ENCODE measurements at places on chromosomes 4 and X. TPM values are rescaled to one million over a fixed set of nuclear protein-coding genes. Genes with fewer than 3 reads are reported as not detected.

DNA sequence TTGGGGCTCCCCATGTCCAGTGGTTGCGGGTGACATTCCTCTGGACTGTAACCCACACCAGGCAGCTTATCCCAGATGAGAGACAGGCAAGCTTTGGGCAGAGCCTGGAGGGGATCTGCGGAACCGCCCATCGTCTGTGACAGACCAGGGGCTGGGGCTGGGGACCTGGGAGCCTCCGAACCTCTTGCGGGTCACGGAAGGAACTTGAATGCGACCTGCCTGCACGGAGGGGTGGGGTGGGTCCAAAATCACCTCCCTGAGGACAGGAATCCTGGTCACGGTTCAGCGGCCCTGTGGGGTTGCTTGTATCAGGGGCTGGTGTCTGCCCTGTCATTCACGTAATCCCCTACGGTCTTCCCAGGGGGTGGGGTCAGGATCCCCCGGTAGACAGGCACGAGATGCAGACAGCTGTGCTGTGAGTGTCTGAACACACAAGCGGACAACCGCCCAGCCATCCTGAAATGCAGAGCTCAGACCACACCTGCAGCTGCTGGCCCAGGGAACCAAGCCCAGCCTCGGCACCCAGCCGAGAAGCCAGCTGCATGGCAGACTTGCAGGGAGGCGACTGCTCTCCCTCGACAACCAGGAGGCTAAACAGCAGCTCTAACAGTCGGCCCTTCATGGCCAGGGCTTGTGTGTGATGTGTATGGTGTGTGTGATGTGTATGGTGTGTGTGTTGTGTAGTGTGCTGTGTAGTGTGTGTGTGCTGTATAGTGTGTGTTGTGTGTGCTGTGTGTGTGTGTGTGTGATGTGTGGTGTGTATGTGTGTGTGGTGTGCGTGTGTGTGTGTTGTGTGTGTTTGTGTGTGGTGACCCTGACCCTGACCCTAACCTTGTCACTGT, 105.9 kb upstream of the ADRA2C start:
- no peak for DNase-seq

- DNase-seq = no peak
Observed at GRCh38 chrX:113954297-113954696, 629.6 kb upstream of the HTR2C start.

- DNase-seq = no peak
Observed at GRCh38 chrX:44675362-44676024, 132.8 kb upstream of the FUNDC1 start.

DNA sequence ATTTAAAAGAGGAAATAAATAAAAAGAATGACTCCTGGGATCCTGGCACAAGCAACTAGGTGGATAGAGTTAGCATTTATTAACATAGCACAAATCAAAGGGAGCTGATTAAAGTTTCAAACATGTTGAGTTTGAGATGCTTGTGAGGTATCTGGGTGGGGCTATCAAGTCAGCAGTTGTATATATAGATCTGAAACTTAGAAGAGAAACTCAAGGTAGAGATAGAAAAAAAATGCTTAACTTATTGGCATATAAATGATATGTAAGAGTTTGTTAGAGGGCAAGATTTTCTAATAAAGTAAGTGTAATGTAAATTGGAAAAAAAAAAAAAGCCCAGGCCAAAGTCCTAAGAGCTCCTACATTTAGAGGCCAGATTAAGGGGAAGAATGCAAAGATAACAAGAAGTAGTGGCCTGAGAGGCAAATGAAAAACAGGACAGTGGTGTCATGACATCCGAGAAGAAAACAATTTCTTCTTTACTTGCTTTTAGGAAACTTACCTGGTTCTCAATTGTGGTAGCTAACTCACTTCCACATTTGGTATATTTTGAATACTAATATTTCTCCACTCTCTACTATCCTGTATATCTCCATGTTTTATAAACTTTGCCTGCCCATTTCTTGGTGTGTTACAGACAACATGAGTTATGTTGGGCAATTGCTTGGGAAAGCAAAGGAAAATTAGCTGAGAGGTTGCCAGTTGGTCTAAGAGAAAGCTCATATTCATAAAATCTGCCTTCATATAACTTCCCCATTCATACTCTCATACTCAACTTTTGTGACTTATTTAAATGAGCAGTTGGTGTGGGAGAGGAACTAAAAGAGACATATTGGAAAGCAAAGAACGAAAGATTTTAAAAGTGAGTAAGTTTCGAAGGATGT, 169.2 kb downstream of the PARM1 start:
- no peak for DNase-seq

DNA sequence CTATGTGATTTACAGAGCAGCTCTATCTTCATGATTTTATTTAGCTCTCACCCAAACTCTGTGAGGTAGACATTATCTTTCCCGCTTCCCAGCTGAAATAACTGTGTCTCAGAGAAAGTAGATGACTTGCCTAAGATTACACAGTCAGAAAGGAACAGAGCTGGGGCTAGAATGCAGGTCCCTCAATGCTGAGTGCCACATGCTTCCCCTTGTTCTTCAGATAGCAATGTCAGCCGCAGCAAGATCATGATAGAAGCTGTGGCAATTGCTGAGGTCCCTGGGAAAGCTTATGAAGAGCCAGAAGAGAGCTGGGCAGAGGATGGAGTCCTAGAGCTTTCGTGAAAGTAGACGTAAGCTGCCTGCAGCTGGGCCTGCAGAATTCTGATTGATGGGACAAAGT, 11.1 kb upstream of the GABRE start:
- no peak for DNase-seq

DNA sequence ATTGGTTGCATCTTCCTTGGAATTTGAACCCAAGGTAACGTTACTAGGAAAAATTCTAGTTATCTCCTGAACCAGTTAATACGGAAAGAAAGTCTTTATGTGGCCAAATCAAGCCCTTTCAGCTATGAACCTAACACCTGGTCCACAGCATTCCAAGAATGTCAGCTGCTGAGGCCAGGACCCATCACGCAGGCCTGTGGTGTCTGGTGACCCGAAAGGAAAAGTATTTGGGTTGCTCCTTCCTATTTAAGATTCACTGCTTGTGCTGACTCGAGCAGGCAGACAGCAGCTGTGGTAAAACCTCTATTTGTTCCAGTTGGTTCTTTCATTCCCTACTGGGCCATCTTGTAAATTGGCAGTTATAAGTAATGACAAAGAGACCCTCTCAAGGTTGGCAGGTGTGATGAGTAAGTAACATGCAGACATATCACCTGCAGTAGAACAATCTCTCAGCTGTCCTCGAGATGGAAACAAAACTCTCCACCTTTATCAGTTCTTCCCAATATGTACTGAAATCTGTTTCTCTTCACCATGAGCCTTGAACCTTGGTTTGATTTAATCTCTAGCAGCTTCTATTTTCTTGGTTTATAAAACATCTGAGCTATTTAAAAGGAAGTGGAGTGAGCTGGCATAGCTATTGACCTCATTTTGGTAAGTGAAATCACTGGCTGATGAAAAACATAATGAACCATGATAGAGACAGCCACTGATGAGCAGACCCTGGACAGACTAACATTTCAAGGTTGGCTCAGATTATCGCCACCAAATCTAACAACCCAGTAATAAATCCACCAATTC, 182.1 kb upstream of the SMIM31 start:
- DNase-seq = no peak

- no peak for DNase-seq
Observed at GRCh38 chrX:47060708-47061107, 17.5 kb upstream of the RGN start.

- no peak for DNase-seq
Observed at GRCh38 chr4:153725136-153725830, 34.5 kb downstream of the RNF175 start.

GRCh38 chrX:154596290-154596929, 11.5 kb downstream of the CTAG1A start:
- no peak for DNase-seq

DNA sequence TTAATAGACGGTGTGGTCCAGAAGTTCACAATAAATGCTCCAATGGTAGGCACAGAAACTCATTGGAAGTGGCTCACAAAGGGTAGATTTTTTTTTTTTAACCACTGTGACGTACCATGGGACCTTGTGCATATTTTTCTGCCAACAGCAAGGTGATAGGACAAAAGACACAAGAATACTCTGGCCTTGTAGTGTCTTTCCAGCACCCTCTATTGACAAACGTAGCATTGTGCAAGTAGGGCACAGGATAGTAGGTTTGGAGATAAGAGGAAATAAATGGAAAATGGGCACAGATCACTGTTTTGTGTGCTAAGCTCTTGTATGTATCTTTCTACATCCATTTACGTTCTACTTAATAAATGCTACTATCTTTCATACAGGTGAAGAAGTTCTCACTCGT, 2054.9 kb downstream of the PCDH7 start:
- DNase-seq = no peak

GRCh38 chr4:11719879-11720278, 291.2 kb upstream of the HS3ST1 start:
- no peak for DNase-seq

GRCh38 chrX:145532176-145532780, 285.0 kb downstream of the SPANXN1 start:
- DNase-seq = no peak

GRCh38 chrX:74578137-74578536, 36.3 kb downstream of the RLIM start:
- no peak for DNase-seq

DNA sequence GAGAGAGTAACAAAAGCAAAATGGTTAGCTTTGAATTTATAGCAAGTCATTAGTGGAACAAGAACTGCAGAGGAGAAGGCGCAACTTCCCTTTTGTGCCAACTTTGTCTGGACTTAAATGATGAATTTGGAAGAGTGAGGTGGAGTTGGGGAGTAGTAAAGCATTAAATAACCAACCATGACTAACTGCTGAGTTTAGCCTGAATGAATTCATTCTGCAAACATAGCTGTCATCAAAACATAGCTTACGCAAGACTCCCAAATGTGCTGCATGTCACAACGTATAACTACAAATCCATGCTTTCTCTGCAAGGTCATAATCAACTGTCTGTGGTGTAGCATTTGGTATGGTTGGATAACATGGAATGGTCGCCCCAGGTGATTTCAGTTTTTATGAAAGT, 75.9 kb upstream of the RPL34 start:
- DNase-seq = no peak

- DNase-seq = no peak
Observed at GRCh38 chr4:4427886-4428285, 41.0 kb downstream of the NSG1 start.

DNA sequence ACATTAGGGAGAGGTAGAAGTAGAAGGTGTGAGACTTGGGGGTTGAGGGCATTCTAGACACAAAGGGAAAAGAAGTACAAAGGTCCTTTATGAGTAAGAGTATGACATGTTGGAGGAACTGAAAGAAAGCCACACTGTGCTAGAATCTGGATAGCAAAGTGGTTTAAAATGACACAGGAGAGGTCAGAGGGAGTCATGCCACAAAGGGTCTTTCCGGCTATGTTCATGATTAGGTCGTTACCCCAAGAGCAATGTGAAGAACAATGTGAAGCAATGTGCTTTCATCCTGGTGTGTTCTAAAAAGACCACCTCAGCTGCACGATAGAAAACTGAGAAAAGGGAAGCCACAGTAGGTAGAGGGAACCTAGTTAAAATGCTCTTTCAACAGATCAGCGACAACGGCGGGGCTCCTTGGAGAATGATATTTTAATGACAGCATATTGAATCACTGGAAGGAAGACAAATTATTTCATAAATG, 29.2 kb downstream of the SMIM14 start:
- no peak for DNase-seq

DNA sequence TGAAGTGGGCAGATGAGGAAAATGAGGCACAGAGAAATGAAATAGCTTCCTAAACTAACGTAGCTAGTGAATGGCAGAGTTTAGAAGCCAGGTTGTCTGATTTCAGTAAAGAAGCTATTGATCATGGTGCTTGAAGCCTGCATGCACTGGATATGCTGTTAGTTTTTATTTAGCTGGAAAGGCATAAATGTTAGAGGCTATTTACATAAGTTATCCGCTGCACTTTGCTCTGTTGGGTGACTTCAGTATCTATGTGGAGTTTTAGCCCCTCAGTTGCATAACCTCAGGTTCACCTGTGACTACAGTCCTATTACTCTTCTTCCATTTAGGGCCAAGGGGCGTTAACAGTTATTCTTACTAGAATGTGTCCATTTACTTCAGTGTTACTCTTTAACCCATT, 522.4 kb upstream of the RPS6KA3 start:
- DNase-seq = no peak

GRCh38 chr4:25238052-25238451, 4.2 kb downstream of the PI4K2B start:
- no peak for DNase-seq

DNA sequence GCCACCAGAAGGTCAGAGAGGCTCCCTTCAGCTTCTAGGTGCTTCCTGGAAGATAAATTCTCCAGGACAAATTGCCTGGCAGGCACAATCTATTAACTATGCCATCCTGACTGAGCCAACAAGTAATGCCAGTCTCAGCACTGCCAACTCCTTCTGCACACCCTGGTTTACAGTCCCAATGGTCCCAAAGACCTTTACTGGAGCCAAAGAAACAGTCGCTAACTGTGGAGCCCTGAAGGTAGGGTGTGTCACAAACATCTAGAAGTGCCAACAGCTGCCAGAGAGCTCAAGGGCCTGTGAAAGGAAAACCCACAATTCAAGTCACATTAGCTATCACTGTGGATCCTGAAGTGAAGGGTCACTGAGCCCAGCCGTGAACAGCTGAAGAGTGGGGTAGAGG, 34.9 kb upstream of the CITED1 start:
- DNase-seq = no peak

DNA sequence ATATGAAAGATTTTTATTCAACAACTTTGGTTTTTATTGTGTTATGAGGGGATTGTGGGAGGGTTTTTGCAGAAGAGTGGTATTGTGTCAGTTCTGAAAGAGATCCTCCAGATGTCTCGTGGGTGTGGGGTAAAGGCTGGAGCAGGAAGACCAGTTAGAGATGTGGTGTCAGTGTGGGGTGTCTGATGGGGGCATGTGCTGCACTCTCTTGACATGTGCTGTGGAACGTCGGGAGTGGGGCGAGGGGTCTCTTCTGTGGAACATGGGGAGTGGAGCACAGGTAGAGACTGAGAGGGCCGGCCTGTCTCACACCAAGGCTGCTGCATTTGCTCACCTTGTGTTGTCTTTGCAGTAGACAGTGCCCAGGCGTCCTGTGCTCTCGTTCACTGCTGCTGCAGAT, 37.6 kb downstream of the FAM193A start:
- no peak for DNase-seq

Gene NDUFC1
- total RNA-seq = 53.5 TPM

Gene ODAPH
- total RNA-seq = 0.43 TPM

Gene SNCA
- total RNA-seq = 0.19 TPM

Gene ZNF630
- total RNA-seq = 0.33 TPM

Gene FABP2
- total RNA-seq = not detected

Gene TMEM144
- not detected for total RNA-seq
